ENCODE measurements at places on chromosomes 1 and 21.

- no peak for DNase-seq
Measured at GRCh38 chr1:197961933-197962332, 44.8 kb downstream of the LHX9 start.

DNA sequence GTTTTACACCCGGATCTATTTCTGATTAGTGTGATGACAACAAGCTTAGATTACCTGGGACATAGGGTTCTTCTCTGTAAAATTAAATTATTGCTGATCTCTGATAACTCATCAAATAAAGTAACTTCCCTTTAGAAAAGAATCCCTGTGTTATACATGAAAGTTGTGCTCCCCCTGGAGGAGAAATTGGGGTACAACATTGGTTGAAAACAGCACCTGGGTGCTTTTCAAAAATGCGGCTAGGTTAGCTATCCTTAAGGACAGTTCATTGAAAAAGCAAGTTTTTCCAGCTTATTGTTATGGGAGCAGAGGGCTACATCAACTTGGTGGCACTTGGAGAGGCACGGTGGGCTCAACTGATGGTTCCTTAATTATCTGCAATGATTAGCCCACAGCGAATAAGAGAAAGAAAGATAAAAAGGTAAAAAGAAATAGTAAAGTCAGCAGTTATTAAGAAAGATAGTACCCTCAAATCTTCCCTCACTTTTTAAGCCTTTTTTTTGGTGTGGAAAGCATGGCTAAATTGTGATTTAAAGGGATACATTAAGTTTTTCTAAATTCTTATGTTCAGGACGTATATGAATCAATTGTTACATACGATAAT lies 97.8 kb downstream of the FMN2 start:
- DNase-seq: peak; percentile 50

DNA sequence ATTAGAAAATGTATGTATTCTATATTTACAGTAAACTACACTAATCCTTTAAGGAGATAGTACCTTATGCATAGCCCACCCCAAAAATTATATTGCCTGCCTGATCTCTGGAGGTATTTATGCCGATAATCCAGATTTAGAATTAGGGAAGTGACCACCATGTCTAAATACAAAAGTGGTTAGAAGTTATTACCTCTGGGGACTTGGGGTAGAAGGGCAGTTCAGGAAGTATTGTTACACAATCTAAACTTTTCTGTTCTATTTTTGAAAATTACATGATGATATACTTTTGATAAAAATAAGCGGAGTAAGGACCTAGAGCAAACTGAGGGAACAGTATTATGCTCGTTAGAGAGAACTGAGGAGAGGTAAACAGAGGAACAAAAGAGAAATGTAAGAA lies 90.5 kb upstream of the ZP4 start:
- DNase-seq: no peak

DNA sequence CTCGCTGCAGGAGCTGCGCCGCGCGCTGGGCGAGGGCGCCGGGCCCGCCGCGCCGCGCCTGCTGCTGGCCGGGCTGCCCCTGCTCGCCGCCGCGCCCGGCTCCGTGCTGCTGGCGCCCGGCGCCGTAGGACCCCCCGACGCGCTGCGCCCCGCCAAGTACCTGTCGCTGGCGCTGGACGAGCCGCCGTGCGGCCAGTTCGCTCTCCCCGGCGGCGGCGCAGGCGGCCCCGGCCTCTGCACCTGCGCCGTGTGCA lies 730 bp downstream of the OLIG1 start:
- DNase-seq: no peak

GRCh38 chr1:180253585-180254495 lies 23.8 kb downstream of the LHX4 start:
- no peak for DNase-seq

DNA sequence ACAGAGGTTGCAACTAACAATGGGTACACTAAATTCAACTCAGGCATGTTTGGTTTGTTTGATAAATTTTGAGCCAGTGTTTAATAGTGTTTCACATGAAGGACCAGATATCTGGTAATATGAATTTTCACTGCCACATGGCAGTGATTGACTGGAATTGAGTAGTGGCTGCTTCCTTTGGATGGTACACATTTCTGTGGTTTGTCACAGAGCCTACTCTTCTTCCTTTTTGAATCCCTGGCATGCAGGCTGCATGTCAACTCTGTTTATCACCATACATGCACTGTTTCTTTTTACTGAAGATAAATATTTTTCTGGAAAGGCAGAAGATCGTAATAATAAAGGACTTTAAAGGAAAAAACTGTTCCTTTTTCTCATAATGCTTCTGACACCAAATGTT lies 35.5 kb downstream of the SDCCAG8 start:
- no peak for DNase-seq

DNA sequence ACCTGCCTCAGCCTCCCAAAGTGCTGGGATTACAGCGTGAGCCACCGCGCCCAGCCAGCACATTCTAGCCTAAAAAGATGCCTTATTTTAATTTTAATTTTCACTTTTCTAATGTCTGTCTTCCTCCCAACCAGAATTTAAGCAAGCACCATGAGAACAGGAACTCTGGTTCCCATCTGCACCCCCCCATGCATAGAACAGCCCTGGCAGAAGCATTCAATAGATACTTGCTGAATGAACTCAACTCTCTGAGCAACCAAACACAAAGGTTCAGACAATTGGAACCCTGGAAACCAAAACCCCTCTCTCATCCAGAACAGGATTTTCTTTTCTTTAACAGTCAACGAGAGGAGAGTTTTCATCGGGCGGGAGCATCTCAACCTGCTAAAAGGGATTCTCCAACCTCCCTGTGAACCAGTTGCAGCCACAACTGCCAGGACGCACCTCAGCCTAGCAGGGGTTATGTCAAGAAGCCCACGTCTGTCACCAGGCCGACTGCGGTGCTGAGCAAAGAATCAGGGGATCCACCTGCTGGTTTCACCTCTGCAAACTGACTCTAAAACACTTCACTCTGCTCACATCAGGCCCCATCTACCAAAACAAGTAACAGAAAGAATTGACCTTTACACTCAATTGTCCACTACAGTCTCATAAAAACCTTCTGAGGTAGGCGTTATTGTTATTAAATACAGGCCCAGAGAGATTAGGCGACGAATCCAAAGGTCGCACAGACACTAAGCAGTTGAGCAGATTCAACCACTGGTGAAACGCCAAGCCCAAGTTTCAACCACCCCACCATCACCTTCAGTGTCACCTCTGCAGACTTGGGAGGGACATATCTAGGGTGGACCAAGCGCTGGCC lies 1.7 kb downstream of the KIAA2013 start:
- DNase-seq: no peak

DNA sequence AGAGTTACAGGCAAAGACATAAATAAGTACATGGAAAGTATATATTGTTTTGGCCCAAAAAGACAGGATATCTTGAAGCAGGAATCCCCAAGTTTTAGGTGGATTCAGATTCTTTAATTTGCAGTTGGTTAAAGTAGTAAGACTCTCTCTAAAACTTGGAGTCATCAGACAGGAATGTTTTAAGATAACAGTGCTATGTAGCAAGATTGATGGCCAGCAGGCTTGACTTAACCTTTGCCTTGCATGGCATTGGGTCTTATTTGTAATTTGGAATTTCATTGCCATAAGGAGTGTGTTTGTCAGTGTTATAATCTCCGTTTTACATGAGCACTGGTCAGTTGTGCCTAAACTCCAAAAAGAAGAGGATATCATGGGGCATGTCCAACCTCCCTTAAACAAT lies 727.6 kb upstream of the CHRM3 start:
- DNase-seq: no peak

DNA sequence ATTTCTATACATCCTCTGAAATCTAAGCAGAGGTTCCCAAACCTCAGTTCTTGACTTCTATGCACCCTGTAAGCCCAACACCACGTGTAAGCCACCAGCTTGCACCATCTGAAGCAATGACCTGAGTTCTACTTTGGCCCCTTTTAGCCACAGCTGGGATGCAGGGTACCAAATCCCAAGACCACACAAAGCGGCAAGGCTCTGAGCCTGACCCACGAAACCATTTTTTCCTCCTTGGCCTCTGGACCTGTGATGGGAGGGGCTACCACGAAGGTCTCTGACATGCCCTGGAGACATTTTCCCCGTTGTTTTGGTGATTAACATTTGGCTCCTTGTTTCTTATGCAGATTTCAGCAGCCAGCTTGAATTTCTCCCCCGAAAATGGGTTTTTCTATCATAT lies 38.8 kb downstream of the STXBP3 start:
- DNase-seq: no peak

DNA sequence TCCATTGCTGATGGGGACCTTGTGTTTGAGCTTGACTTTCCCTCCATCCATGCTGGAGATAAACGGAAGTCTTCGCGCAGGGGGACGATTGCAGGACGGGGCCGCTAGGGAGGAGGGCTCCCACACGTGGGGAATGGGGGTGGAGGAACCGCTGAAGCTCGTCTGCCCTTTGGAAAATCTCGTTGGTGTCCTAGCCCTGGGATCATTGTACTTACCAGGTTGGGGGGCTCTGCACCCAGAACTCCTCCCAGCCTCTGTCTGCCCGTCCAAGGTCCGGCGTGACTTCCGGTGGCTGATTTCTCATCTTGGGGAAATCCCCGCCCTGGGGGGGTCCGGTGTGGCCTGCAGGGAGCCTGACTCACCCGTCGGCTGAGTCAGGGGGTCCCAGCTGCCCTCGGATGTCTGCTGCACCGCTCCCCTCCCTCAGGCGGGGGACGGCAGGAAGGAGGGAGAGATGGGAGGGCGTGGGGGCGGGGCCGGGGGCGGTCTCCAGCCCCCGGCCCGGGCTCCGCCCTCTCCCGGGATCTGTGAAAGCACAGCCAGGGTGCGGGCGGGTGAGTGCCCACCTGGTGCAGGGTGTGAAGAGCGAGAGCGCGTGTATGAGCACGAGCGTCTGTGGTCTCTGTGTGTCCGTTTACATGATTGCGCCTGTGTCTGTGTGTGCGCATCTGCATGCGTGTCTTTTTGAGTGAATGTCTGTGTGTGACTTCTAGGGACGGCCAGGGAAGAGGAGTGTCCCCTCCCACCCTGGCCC lies 35.8 kb downstream of the PIK3CD start:
- peak; percentile 96 for DNase-seq

- no peak for DNase-seq
Measured at GRCh38 chr1:61591351-61591750, 133.6 kb downstream of the TM2D1 start.

DNA sequence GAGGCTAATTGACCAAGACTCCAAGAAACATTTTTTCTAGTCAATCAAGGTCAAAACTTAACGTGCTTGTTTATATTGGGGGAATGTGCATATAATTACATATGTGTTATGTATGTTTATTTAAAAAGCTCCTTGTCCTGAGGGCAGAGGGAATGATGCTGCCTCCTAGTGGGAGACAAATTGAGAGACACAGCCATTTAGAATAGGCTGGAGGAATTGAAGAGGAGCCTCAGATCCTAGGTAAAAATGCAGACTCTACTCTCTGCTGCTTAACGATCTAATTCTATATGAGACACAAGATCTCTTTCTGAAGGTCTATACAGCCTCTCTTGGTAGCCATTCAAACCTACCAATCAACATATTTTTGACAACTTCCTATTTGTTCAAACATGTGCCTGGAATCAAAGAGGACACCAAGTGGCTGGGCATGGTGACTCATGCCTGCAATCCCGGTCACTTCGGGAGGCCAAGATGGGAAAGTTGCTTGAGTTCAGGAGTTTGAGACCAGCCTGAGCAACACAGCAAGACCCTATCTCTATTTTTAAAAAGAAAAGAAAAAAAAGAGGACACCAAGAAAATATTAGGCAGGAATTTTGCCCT lies 136.6 kb upstream of the ZNF648 start:
- DNase-seq: peak; percentile 49

GRCh38 chr1:193525917-193526710 lies 339.7 kb upstream of the B3GALT2 start:
- DNase-seq: no peak

- no peak for DNase-seq
Measured at GRCh38 chr1:12697397-12697796, 18.5 kb upstream of the AADACL3 start.

- no peak for DNase-seq
Measured at GRCh38 chr1:16077406-16078245, 4.2 kb upstream of the FAM131C start.

DNA sequence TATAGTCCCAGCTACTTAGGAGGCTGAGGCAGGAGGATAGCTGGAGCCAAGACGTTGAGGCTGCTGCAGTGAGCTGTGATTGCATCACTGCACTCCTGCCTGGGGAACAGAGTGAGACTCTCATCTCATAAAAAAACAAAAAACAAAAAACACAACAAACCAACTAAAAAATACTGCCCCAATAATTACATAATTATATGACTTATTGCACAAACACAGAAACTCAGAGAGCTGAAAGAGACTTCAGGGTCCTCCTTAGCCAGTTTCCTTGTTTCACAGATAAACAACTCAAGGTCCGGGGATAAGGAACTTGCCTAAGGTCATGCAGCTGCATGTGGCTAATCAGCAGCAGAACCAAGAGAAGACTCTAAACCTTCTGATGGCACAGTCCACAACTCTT lies 11.9 kb downstream of the EXTL2 start:
- no peak for DNase-seq

- DNase-seq: no peak
Measured at GRCh38 chr1:213936571-213936970, 51.2 kb upstream of the PROX1 start.

DNA sequence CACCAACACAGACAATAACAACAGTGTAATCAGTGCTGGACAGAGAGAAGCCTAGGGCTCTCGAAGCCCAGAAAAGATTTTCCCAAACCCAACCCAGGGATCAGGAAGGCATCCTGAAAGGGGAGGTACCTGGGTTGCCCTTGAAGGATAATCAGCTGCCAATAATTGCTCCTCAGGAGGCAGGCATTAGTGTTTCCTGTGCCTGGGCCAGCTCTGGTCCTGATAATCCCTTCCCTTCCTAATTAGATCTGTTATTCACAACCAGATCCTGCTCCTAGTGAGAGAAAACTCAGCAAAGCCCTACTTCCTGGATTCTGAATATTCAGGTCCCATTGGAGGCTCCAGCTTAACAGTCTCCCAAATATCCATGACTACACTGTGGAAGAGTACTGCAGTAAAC lies 117.4 kb downstream of the DMRTA2 start:
- DNase-seq: no peak

- DNase-seq: no peak
Measured at GRCh38 chr1:161930064-161930463, 93.6 kb downstream of the OLFML2B start.

GRCh38 chr1:15727866-15728534 lies 8.1 kb upstream of the SLC25A34 start:
- no peak for DNase-seq

DNA sequence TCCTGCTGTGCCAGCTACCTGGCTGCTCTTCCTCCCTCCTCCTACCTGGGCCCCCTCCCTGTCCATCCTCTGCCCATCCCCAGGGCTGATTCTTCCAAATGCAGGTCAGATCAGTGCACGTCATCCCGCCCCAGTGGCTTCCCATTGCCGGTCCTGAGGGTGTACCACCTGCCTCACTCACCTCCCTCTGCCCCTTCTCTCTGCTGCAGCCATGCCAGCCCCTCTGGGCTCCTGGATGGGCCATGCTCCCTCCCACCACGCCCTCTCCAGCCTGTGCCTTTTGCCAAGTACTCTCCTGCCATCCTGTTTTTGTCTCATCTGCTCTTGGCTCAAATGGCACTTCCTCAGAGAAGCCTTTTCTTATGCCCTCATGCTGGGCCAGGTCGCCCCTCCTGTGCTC lies 95.8 kb downstream of the ARHGEF10L start:
- no peak for DNase-seq

Measured in K562 (cell line).